ENCODE measurements at places on chromosomes 3 and 15. TPM values are rescaled to one million over a fixed set of nuclear protein-coding genes. Genes with fewer than 3 reads are reported as not detected.

The TTLL13 gene
- 1.9 TPM for total RNA-seq

The NDN gene
- 1.6 TPM for total RNA-seq

DNA sequence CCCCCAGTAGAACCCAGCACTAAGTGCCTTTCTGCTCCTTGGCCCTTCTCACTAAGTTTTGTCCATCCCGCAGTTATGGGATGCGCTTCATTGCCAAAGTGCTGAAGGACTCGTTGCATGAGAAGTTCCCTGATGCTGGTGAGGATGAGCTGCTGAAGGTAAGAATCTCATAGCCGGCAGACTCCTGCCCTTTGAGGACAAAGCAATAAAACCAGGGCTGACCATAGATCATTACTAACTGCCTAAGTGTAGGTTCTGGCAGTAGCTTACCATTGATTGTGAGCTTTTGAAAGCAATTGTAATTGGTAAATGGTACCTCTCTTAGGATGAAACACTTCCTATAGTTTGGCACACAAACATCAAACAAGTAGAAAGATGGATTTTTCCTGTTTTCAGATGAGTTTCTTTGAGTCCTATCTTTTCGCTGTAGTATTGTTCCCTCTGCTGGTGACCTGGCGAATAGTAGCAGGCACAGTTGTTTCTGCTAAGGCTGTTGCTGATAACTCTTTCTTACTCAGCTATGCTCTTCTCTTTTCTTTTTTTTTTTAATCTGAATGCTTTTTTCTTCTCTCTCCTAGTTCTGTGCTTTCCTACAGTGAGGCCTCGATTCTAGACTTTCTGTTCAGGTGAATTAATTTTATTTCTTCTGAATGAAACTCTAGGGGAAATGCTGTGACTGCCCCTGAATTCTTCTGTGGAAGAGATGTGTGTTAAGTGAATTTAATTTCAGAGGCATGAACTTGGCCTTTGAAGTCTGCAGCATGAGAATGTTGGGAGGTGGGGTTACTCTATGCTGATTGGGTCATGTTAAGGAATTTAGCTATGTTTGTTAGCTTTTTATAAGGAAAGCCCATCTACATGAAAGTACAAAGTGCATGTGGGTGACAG is 47.4 kb upstream of the CRTC3 start:
- no peak overlapping the region for H3K4me3 ChIP-seq
- H3K27ac ChIP-seq = peak overlapping the region; percentile 62
- peaks cover 29% of the 10 kb centered on the region for H3K4me1 ChIP-seq

The GOLGA8R gene
- 2.6 TPM for total RNA-seq

DNA sequence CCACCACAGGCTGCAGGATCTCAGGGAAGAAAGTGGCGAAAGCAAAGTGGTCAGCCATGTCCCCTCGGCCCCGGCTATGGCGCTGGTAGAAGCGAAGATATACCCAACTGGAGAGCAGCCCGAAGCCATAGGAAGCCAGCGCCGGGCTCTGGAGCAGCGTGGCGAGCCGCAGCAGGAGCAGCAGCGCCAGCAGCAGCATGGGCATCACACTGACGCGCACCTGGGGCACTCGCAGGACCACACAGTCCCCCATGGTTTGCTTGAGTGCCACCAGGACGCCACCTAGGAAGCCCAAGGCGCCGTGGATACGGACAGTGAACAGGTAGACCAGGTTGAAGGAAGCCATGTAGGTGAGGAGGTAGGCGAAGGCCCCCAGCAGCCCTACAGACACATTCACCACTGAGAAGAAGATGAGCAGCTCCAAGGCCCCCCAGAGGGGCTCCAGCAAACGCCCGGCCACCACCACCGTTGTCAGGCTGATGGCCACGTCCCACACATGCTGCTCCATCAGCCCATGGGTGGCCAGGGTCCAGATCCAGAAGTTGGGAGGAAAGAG is 888 bp downstream of the TMEM115 start:
- peak overlapping the region; percentile 97 for H3K27ac ChIP-seq
- peaks cover 44% of the 10 kb centered on the region for H3K4me1 ChIP-seq
- H3K4me3 ChIP-seq = peak overlapping the region; percentile 90

DNA sequence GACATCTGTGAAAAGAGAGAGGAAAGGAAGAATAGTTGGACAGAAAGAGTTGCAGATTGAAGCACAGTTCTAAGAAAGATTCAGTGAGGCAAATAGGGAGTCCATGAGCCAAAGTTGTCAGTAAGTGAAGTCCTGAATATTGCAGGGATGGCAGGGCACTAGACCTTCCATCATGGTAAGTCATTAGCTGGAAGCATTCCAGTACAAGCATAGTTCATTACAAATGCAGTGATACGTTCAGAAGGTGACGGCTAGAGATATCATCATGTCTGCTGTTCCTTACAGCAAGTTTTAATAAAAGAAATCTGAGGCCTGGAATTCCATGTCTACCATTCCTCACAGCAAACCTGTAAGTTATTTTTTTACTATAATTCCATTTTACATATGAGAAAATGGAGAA is 720.1 kb downstream of the GBE1 start:
- no peaks in the 10 kb centered on the region for H3K27me3 ChIP-seq
- no peak overlapping the region for H3K27ac ChIP-seq
- no peak overlapping the region for H3K4me3 ChIP-seq
- H3K4me1 ChIP-seq = no peaks in the 10 kb centered on the region

DNA sequence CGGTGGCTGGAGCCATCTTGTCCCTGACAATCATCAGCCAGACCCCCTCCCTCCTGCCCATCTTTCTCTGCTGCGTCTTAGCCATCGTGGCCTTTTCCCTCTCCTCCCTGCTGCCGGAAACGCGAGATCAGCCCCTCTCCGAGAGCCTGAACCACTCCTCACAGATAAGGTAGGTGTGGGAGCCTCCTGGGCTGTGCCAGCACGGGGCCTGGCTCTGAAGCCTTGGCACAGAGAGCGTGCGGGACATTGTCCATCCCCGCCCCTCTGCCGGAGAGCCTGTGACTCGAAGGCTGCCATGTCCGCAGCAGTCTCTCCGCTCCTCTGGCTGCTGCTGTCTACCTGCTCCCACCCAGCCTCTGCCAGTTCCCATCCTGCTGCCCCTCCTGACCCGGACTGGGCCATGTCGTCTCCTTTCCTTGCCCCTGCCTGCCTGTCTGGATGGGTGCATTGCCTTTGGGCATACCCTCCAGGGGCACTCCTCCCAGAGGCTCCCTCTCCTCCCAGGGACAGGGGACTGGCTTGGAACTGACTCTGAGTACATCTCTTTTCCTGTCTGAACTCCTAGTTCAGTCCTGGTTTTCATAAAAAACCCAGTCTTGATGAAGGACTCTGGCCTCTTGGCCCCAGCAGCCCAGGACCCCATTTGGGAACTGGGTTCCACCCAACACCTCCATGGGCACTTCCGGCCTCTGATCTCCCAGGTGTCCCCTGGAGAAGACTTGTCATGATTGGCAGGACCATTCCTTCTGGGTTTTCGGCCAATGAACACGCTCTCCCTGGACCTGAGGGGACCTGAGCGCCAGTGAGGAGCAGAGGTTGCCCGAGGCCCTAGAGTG is 30.0 kb upstream of the XYLB start:
- H3K36me3 ChIP-seq = no peaks in the 10 kb centered on the region
- no peaks in the 10 kb centered on the region for H3K4me1 ChIP-seq
- H3K27ac ChIP-seq = no peak overlapping the region

DNA sequence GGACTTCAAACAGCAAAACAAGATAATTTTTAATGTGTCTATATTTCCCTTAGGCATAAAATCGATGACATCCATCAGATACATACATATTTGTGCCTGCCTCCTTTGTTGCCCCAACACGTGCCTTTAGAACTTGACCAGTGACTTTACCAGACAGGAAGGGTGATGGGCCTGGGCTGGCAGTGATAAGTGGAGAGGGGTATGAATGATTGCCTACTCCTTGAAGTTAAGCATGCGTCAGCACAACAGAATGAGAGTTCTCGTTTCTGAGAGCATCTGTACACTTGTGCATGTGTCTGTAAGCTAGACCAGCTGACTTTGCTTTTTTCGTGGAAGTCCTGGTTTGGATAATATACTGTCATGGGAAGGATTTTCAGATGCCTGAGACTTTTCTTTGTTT is 54.9 kb upstream of the COL6A6 start:
- no peaks in the 10 kb centered on the region for H3K36me3 ChIP-seq
- no peak overlapping the region for H3K4me3 ChIP-seq
- no peak for DNase-seq
- H3K27me3 ChIP-seq = peaks cover 26% of the 10 kb centered on the region
- no peak overlapping the region for H3K27ac ChIP-seq

DNA sequence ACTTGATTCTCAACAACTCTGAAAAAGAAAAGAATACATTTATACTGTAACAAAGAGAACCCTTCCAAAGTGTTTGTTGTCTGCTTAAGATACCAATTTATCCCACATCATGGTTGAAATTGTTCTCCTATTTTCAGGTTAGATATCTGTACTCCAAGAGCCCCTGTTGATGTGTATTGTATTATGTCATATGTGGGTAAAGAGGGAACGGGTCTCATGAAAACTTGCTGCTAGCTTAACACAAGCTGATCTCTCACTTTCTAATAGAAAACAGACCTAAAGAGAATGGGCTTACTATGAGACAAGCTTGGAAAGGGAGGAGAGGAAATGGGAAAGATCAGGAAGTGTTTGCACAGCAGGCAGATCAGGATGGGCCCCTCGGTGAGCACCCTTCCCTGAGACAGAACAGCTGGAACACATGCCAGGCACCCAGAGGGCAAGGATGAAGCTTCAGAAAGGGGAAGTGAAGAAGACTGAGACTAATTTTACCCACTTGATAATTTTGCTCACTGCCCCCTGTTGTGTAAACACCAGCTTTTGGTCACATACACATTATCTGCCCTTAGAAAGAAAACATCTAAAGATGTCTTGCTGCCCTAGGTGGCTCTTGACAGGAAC is 747.9 kb upstream of the CCDC54 start:
- no peaks in the 10 kb centered on the region for H3K4me1 ChIP-seq
- no peak for DNase-seq
- H3K4me3 ChIP-seq = no peak overlapping the region
- peaks cover 3% of the 10 kb centered on the region for H3K36me3 ChIP-seq

The FBXO40 gene
- total RNA-seq = not detected

DNA sequence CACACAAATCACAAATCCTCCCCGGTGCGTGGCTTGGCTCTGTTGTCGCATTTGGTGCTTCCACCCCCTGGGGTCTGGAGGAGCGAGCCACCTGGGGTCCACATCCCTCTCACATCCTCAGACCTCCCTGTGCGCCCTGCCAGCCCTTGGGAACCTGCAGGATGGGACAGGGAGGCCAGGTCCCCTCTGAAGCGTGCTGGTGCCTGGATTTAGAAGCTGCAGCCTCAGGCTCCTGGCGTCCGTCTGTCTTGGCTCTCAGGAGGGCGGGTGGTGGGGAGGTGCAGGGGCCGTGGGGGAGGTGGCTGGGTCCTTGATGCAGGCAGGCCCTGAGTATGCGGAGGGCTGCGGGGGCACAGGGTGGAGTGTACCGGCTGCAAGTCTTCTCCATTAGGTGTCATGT is 38.4 kb downstream of the RGMA start:
- no peak overlapping the region for H3K4me3 ChIP-seq
- DNase-seq = no peak
- peaks cover 2% of the 10 kb centered on the region for H3K36me3 ChIP-seq
- H3K27me3 ChIP-seq = no peaks in the 10 kb centered on the region

GRCh38 chr15:68808091-68808490 is 12.6 kb downstream of the ANP32A start:
- no peaks in the 10 kb centered on the region for H3K27me3 ChIP-seq
- H3K27ac ChIP-seq = no peak overlapping the region
- H3K4me3 ChIP-seq = no peak overlapping the region
- no peak for DNase-seq
- H3K4me1 ChIP-seq = peaks cover 70% of the 10 kb centered on the region

The ADAMTSL3 gene
- 0.12 TPM for total RNA-seq

- H3K36me3 ChIP-seq = no peaks in the 10 kb centered on the region
- no peak for DNase-seq
- H3K27me3 ChIP-seq = peaks cover 8% of the 10 kb centered on the region
- H3K27ac ChIP-seq = no peak overlapping the region
- no peak overlapping the region for H3K4me3 ChIP-seq
- no peaks in the 10 kb centered on the region for H3K4me1 ChIP-seq
These were observed 9.8 kb downstream of the PLIN1 start for GRCh38 chr15:89669309-89669865.

DNA sequence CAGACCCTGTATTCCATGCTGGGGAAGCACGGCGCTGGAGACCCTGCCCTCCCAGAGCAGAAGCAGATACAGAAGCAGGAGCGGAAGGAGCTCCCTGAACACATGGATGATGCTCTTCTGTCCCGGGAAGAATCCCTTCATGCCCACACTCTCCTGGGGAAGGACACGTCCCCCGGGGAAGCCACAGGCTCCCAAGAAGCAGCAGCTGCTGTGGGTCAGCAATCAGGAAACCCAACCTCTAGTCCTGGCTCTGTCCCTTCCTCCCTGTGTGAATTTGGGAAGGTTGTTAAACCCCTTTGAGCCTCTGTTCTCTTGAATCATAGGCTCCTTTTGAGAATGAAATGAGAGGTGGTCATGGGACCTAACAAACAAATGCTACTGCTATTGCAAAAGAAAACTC is 176.2 kb upstream of the TPM1 start:
- H3K27me3 ChIP-seq = peaks cover 8% of the 10 kb centered on the region
- no peak overlapping the region for H3K4me3 ChIP-seq
- H3K4me1 ChIP-seq = no peaks in the 10 kb centered on the region
- H3K36me3 ChIP-seq = no peaks in the 10 kb centered on the region
- H3K27ac ChIP-seq = no peak overlapping the region

DNA sequence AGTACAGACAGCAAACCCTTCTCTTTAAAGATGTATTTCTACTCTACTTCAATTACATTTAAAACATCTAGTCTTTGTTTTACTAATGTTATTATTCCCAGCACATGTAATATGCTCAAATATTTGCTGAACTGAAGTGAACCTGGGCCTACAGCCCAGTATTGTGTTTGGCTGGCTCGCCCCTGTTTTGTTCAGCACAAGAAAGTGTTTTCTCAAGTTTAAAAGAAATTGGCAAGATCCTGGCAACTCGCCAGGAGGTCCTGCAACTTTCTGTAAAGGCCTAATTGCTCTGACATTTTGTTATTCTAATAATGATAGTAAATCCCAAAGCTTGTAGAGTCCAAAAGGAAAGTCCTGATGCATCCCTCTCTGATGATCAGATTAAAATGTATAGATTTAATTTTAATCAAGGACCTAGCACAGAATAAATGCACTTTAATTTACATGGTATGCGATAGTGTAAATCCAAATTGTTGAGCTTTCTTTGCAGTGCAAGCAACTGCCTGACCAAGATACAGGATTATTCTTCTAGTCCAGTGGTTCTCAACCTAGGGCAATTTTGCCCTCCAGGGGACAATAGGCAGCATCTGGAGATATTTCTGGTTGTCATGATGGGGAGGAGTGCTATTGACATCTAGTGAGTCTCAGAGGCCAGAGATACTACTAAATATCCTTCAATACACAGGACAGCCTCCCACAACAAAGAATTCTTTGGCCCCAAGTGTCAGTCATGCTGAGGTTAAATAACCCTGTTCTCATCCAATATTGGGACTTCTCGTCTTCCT is 35.7 kb upstream of the TMOD3 start:
- no peak for DNase-seq
- H3K36me3 ChIP-seq = no peaks in the 10 kb centered on the region
- H3K4me1 ChIP-seq = no peaks in the 10 kb centered on the region
- no peak overlapping the region for H3K27ac ChIP-seq

The SNAPC5 gene
- total RNA-seq = 29.9 TPM

- peaks cover 6% of the 10 kb centered on the region for H3K27me3 ChIP-seq
- no peak overlapping the region for H3K4me3 ChIP-seq
- H3K4me1 ChIP-seq = peaks cover 12% of the 10 kb centered on the region
- no peak overlapping the region for H3K27ac ChIP-seq
- no peaks in the 10 kb centered on the region for H3K36me3 ChIP-seq
These were observed 19.6 kb downstream of the EIF1B start for GRCh38 chr3:40329071-40329470.
